Stimulated activated CD4-positive, alpha-beta T cell treated with anti-CD3 and anti-CD28 coated beads, Interleukin-15, amount 100 ng/mL, for 1 hour (primary cell): ENCODE measurements at places on chromosomes 6 and 20.

- DNase-seq, result no peak
Measured at GRCh38 chr6:105898286-105898685, 187.8 kb upstream of the PRDM1 start.

GRCh38 chr6:129251669-129252376, 368.9 kb downstream of the LAMA2 start:
- peak; percentile 2 for DNase-seq

DNA sequence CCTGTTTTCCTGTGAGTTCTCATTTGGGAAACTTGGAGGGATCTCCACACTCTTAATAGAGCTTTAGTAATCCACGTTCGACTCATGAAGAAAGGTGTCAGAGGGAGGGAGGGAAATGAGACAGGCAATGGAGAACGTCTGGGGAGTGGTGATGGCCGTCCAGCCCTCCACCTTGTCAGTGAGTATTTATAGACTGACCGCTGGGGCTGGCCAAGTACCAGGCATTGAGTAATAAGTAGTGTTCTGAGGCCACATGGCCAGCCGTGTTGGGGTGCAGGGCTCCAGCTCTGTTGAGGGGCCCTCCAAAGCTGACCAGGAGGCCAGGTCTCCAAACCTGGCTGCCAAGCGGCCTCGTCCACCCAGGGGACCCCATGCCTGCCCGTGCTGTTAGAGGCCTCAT, 11.3 kb upstream of the DSN1 start:
- no peak for DNase-seq

- DNase-seq, result no peak
Measured at GRCh38 chr6:31251261-31251660, 20.6 kb downstream of the HLA-C start.

DNA sequence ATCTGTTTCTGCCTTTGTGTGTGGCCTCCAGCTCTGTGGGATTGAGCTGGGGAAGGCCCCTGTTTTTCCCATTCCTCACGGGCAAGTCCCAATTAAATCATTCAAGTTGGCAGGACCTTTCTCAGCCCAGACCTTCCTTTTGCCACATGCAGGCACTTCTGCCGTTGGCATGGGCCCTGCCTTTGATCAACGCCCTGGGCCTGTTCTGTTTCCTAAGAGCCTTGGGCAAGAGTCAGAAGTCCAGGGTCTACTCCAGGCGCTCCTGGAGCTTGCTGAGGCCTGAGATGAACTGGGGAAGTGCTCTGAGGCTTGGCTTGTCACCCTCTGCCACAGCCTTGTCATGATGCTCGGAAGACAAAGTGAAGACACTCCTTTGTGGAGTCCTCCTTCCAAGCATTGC, 7.1 kb downstream of the IP6K3 start:
- no peak for DNase-seq

DNA sequence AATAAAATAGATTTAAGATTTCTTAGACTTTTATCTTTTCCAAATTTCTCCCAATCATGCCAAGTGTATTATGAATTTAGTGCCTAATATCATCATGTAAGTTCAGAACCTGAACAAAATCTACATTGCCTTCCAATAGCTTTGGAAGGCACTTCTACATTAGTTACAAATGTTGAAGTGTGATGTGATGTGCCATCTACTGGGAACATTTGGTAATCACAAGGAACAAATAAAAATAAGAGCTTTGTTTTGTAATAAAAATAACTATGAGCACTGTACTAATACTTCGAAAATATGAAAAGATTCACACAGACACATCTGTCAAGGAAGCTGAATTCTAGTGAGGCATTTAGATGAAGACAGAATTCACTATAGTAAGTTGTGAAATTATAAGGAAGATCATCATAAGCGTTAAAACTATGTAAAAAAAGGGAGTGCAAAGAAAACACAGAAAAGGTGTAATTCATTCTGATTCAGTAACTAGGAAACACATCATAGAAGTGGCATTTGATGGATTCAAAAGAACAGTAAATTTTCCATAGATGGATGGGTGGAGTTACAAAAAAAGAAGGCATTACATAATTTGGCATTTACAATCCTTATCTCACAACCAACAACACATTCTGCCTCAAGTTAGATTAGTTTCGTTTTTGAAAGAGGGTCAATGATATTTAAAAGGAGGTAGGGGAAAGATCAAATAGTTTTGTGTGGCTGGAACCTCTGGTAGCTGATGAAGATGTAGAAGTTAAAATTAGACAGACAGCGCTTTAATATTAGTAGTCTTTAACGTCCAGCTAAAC, 161.0 kb downstream of the ASCC3 start:
- DNase-seq, result no peak

DNA sequence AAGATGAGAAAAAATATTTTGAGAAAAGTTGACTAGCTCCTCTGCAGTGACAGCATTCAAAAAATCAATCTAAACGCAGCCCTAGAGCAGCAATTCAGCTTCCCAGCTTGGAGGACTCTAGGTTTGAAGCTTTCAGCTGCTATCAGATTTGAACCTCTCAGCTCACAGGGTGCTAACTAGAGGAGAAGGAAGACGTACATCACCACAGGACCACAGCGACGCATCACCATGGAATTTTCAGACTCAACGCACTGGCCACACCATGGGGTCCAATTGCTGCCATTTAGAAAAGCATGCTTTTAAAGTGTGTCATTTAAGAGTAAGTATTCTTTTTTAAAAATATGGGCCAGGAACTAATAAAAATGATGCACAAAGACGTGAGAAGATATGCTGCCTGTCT, 45.0 kb upstream of the FUCA2 start:
- DNase-seq, result no peak

DNA sequence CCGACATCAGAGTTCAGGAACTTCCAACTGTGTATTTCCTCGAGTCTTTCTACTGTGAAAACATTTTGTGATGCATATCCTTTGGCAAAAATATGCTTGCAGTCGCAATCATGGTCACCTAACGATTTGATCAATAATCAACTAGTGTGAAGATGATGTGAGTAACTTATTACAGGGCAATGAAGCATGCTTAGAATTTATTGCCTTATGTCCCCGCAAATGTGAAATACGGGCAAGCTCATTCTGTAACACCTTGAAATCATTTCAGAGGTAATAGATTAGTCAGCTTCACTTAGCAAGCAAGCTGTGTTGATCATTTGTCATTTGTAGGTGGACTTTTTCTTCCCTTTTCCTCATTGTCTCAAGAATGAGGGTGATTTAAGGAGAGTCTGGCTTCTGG, 67.9 kb upstream of the DOK5 start:
- DNase-seq, result no peak

- DNase-seq, result no peak
Measured at GRCh38 chr6:50816947-50817645, 1.6 kb upstream of the TFAP2B start.

GRCh38 chr6:132144456-132144855, 193.3 kb upstream of the CCN2 start:
- no peak for DNase-seq

DNA sequence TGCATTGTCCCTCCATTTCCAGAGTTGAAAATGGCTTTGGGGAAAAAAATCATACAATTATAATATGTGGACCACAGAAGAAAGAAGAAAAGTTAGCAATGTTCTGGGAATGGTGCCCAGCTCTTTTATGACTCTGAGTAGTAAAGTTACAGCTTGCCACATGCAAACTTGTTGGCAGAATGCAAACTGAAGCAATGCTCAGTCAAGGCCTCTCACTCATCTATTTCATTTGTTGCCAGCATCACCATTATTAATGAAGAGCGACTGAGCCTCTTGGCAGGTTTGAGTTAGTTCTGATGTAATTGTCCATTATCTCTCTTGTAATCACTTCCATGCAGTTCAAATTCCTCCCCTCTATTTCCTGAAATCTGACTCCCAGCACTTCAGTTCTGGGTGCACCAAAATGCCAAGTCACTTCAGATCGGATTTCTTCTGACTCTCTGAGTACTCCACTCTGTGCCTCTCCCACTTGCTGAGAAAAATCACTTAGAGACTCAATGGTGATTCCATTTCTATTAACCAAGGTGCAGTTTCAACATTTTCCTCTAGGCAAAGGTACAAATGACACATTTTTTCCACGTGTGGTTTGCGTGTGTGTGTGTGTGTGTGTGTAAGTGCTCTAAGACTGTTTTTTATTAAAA, 154.4 kb upstream of the STMND1 start:
- DNase-seq, result no peak
